GM12878 (cell line): ENCODE measurements at places on chromosomes 3 and 15. TPM values are rescaled to one million over a fixed set of nuclear protein-coding genes. Genes with fewer than 3 reads are reported as not detected.
A peak's percentile ranks its signal among the peaks of the same experiment; 100 is the strongest.

The LRRC2 gene
- not detected in 2 replicates for total RNA-seq

The ZIC4 gene
- total RNA-seq, result not detected in 2 replicates

The SLC6A20 gene
- 1.5 and 3.5 TPM in 2 replicates for total RNA-seq

The PLAAT1 gene
- total RNA-seq, result not detected in 2 replicates

The LDHAL6B gene
- total RNA-seq, result not detected in 2 replicates

The IL20RB gene
- 0.58 and 0.97 TPM in 2 replicates for total RNA-seq

The ZMYND10 gene
- total RNA-seq, result 0.45 and 0.80 TPM in 2 replicates

The CCDC13 gene
- 0.16 TPM in 1 of 2 replicates, not detected in the other for total RNA-seq

The CA12 gene
- 0.10 and 0.11 TPM in 2 replicates for total RNA-seq

The ZFAND6 gene
- total RNA-seq, result 71.2 and 78.9 TPM in 2 replicates

The ZNF860 gene
- total RNA-seq, result not detected in 2 replicates

DNA sequence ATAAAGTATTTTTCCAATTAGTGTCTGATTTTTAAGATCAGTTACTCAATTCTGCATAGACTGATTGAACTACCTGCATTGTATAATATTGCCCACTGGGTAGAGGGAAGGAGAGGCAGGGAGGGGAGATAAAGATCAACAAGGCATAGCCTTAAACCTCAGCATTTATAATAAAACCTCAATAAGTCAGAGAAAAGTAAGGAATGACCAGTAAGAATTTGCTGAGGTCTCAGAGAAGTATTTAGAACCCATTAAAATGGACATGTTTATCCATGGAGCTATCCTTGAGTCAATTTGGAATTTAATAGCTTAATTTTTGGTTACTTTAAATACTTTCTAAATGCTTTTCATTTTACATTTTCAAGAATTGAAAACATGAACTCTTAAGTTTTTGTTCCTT lies 62.5 kb downstream of the ARMC8 start:
- no peaks in the 10 kb centered on the region for H3K27me3 ChIP-seq
- no peak overlapping the region for H3K4me3 ChIP-seq
- no peak for DNase-seq
- no peaks in the 10 kb centered on the region for H3K4me1 ChIP-seq
- peaks cover 5% of the 10 kb centered on the region; the same call in 1 of the 2 replicates for H3K36me3 ChIP-seq

DNA sequence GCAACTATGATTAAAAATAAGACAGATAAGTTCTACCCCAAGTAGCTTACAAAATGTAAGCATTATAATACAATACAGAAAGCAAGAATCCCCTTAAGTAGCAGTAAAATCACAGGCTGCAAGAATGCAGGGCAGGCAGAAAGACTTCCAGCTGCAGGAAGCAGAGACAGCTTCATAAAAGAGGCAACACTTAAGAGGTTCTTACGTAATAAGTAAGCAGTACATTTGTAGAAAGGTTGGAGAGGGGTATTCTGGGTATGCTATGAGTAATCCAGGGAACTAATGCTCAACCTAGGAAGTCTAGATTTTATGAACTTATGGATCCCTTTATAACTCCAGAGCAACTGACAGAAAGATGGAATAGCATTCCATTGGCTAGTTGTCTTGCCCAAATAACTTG lies 151.6 kb downstream of the IL5RA start:
- H3K27me3 ChIP-seq, result no peaks in the 10 kb centered on the region
- H3K27ac ChIP-seq, result no peak overlapping the region
- H3K36me3 ChIP-seq, result no peaks in the 10 kb centered on the region
- no peak for DNase-seq
- no peaks in the 10 kb centered on the region for H3K4me1 ChIP-seq
- H3K4me3 ChIP-seq, result no peak overlapping the region

DNA sequence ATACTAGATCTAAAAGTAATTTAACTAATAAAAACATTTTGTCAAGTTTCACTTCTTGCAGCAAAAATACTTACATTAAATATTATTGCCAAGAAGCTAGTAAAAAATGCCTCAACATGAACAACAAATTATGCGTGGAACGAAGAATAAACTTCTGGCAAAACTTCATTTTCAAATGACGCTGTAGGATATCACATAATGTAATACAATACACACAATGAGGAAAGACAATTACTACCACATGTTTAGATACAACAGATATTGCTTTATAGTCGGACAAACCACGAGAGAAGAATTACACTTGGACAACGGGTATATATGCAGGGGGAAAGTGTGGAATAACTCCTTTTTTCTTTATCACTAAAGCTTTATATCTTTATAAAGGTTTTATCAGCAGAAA lies 21.6 kb downstream of the P3H2 start:
- H3K36me3 ChIP-seq, result no peaks in the 10 kb centered on the region
- H3K4me3 ChIP-seq, result no peak overlapping the region
- no peaks in the 10 kb centered on the region for H3K27me3 ChIP-seq
- DNase-seq, result no peak

DNA sequence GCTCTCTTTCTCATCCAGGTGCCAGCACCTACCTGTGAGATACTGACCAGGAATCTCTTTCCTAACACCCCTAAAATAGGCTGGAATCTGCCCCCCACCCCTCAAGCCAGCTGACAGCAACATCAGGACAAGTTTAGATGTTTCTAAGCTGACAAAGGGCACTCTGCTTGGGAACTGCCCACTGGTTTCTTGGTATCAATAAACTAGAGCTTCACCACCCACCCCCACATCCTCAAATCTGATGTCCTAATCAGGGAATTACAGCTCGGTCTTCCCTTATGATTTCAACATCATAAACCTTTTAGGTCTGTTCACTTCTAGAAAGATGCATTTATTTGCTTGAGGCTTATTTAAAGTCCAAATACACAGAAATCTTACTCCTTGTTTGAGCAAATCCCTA lies 34.7 kb downstream of the CEP19 start:
- no peak for DNase-seq
- no peak overlapping the region for H3K27ac ChIP-seq
- H3K27me3 ChIP-seq, result no peaks in the 10 kb centered on the region
- H3K4me1 ChIP-seq, result no peaks in the 10 kb centered on the region
- no peaks in the 10 kb centered on the region for H3K36me3 ChIP-seq

DNA sequence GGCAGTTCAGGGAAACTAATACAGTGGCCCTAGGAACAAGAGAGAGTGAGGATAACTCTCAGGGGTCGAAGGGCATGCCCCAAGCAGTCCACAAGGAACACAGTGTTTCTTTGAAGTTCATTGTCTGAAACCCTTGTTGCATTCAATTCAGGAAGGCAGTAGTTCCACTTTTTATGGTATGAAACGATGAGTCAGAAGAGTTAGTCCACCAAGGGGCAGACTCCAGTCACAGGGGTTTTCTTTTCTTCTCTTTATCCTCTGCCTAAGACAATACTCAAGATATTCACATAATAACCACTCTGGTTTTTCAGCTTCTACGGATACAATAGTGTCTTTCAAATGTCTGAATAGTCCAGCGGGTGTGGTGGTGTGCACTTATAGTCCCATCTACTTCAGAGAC lies 23.7 kb upstream of the TICRR start:
- H3K27me3 ChIP-seq, result no peaks in the 10 kb centered on the region
- H3K4me1 ChIP-seq, result peaks cover 7% of the 10 kb centered on the region
- H3K27ac ChIP-seq, result no peak overlapping the region
- H3K4me3 ChIP-seq, result no peak overlapping the region
- no peaks in the 10 kb centered on the region for H3K36me3 ChIP-seq

- no peak for DNase-seq
- H3K36me3 ChIP-seq, result no peaks in the 10 kb centered on the region
- H3K4me1 ChIP-seq, result no peaks in the 10 kb centered on the region
- H3K27ac ChIP-seq, result no peak overlapping the region
- H3K27me3 ChIP-seq, result no peaks in the 10 kb centered on the region
- H3K4me3 ChIP-seq, result no peak overlapping the region
These were observed 20.1 kb downstream of the USP13 start for GRCh38 chr3:179672918-179673317.

DNA sequence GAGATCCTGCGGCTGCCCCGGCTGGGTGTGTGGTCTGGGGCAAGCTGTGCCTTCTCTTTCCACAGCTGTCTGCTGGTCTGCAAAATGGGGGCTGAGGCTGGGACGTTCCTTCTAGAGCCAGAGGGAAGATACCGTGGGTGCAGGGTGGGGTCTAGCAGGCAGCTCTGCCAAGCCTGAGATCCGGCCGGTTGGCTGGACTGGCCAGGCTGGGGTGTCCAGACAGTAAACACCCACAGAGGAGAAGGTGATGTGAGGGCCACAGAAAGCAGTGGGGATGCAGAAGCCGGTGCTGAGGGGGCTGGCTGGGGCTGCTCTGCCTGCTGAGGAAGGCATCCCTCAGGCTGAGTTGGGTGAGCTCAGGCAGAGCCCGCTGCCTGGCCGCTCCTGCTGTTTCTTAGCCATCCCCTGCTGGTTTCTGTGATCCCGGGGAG lies 46.1 kb downstream of the FBLN2 start:
- no peaks in the 10 kb centered on the region; the same call in 1 of the 2 replicates for H3K27me3 ChIP-seq
- H3K4me3 ChIP-seq, result no peak overlapping the region
- no peak overlapping the region for H3K27ac ChIP-seq

DNA sequence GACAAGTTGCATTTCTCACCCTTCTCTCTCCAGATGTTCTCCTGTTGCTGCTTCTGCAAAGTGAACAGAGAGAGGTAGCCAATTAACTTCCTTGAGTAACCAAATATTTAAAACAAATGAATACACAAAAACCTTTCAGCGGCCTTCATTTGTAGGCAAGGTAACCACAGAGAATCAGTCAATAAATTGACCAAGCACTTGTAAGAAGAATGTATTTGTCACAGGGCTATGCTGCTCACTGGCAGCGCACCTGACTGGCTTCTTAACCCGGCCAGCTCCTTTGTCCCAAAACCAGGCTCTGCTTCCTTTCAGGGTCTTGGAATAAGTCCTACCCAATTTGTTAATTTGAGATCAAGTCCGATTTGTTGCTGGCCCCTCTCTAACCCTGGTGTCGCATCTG lies 43.5 kb upstream of the STXBP5L start:
- no peak overlapping the region for H3K27ac ChIP-seq
- H3K4me1 ChIP-seq, result no peaks in the 10 kb centered on the region
- H3K36me3 ChIP-seq, result no peaks in the 10 kb centered on the region
- DNase-seq, result no peak
- H3K27me3 ChIP-seq, result no peaks in the 10 kb centered on the region
- H3K4me3 ChIP-seq, result no peak overlapping the region

DNA sequence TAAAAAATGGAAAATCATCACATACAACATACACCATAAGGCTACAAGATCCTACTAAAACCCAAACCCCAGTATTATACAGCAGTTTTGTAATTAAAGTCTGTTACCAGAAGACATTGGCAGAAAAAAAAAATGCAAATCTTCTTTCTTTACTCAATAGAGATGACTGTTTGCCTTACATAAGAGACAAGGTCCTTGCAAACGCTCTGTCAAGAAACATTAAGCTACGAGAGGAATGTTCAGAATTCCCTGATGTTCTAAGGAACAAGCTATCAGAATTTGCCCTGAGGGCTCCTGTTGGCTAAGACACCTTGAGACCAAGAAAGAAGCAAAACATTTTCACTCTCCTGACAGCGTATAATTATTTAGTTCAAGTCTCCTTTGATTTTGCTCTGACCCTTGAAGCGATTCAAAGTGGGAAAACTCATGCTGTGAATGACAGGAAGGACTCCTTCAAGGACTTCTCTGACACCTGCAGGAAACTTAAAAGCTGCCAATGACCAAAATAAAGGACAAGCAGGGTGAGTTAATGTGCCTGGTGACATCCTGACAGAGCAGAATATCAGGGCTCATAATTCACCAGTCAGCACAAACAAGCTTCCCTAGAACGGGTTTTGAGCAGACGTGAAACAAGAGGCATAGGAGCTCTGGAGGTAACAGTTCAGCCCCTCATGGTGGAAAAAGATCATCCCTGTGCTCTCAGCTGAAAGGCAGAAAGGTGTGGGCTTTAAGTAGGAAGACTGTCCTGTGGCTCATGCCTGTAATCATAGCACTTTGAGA lies 2.5 kb downstream of the SCAMP2 start:
- peak overlapping the region; percentile 94 for H3K27ac ChIP-seq
- DNase-seq, result no peak
- H3K4me1 ChIP-seq, result peaks cover 40% of the 10 kb centered on the region
- no peaks in the 10 kb centered on the region for H3K27me3 ChIP-seq
- H3K4me3 ChIP-seq, result peak overlapping the region; percentile 93

DNA sequence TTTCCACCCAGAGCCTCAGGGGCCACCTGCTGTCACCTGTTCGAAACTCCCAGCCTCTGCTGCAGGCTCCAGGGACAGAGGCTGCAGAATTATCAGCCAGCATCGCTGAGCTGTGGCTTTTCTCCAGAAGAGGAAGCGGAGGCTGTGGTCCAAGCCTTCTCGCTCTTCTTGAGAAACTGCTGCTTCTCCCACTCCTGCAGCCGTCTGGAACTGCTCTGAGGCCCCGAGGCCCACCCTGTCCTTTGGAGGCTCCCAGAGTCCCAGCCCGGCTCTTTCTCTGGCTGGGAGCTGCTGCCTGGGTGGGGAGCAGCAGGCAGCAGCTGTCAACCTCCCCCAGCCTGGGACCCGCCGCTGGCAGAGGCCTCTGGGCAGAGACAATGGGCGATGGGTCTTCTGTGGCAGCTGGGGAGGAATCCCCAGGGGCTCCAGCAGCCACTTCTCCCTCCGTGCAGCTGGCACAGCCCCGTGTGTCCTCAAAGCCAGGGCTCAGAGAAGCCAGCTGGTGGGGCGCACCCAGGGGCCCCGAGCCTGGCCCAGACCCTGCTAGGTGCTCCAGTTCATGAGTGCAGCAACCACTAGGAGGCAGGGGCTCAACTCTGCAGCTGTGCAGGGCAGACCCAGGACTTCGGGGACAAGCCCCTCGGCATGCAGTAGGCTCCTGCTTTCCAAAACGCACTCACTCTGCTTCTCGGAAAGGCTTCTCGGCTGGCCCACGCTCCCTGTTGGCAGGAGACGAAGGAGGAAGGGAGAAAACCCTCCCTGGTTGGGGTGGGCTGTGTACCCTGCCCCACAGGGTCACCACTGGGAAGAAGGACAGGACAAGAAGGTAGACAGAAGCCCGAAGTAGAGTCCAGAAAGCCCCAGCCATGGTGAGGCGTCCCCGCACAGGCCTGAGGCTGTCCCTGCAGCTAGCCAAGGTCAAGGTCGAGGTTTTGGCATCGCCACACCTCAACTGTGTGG lies 49.9 kb upstream of the FURIN start:
- peaks cover 25% of the 10 kb centered on the region for H3K4me1 ChIP-seq
- H3K36me3 ChIP-seq, result peaks cover 4% of the 10 kb centered on the region
- no peak overlapping the region for H3K27ac ChIP-seq
- no peak for DNase-seq

- no peaks in the 10 kb centered on the region for H3K36me3 ChIP-seq
- H3K4me1 ChIP-seq, result no peaks in the 10 kb centered on the region
- no peak overlapping the region for H3K4me3 ChIP-seq
These were observed 85.2 kb upstream of the PRR23C start for GRCh38 chr3:139129892-139130291.

DNA sequence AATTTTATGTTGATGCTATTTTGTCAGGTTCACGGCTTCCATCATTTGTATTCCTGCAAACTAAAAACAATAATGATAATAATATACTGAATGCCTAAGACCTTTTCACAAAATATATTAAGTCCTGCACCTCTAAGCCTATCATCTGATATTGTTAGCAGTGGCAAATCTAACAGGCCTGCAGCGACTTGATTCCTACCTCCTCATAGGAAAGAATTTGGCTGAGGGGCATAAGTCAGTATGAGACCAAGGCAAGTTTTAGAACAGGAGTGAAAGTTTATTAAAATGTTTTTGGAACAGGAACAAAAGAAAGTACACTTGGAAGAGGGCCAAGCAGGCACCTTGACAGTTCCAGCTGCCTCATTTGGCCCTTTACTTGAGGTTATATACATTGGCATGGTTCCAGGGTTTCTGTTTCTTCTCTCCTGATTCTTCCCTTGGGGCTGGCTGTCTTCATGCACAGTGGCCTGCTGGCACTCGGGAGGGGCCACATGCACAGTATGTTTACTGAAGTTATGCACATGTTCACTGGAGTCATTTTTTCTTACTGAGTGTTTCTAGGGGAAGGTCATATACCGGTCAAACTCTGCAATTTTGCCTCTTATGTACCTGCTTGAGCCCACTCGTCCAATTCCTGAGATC lies 418.1 kb downstream of the EPHA6 start:
- H3K4me1 ChIP-seq, result no peaks in the 10 kb centered on the region
- no peak overlapping the region for H3K27ac ChIP-seq
- no peaks in the 10 kb centered on the region for H3K36me3 ChIP-seq
- H3K27me3 ChIP-seq, result no peaks in the 10 kb centered on the region
- H3K4me3 ChIP-seq, result no peak overlapping the region
- DNase-seq, result no peak
